ENCODE measurements at places on chromosomes 16 and 17.

- DNase-seq = no peak
Measured at GRCh38 chr17:52546990-52547389, 388.5 kb upstream of the CA10 start.

DNA sequence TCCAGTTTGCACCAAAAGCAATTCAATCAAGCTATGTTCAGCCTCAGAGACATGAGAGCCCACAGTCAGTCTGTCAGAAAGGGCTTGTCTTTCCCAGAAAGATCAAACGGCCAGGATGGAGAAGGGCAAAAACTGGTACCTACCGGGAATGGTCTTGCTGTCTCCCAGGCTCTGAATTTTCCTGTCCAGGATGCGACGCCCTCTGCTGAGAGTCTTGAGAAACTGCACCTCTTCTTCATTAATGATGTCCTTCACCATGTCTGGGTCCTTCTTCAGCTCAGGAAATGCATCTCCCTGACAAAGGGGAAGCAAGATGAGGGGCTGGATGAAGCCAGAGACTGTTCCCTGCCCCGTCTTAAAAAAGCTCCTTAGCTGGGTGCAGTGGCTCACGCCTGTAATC is 15.8 kb upstream of the EXOSC6 start:
- no peak for DNase-seq

DNA sequence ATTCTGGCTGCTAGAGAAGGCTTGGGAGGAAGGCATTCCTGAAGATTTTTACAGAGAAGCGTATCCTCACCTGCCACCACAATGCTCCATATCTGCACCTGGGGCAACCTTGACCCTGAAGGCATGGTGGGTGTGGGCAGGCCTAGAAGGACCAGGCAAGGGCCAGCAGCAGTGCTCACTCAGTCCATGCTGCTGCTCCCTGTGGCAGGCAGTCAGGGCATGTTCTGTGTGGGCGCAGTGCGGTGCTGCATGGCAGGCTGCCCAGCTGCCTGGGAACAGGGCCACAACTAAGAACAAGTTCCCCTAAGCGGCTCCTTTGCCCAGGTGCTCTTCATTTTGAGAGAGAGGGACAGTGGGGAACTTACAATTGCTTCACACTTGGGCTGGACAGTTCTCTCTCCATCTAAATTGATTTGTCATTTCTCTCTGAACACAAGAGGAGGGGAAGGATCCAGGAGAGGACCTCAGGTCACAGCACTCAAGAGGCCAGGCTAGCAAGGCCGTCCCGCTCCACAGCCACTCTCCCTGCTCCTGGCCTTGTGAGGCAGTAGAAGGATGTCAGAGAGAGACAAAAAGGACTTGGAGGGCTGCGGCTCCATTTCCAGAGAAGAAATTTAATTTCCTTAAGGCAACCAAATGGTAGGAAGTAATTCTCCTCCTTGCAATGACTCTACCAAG is 158.8 kb downstream of the AATF start:
- peak; percentile 88 for DNase-seq

DNA sequence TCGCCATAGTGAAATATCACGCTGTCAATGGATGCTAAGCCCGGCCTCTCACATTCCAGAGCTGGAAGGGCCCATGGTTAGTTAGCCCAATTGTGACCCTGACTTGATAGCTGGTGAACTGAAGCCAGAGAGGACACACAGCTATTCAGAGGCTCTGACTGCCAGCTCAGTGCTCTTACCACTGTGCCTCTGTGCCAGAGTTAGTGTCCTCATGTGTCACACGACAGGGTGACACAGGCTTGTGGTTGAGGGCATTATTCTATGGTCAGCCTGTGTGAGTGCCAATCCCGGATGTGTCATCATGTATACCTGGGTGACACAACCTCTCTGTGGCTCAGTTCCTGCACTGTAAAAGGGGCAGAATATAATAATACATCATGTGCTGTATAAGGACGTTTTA is 2.5 kb upstream of the MT1X start:
- DNase-seq = no peak

- peak; percentile 65 for DNase-seq
Measured at GRCh38 chr16:88920618-88921590, 54.4 kb upstream of the PABPN1L start.

DNA sequence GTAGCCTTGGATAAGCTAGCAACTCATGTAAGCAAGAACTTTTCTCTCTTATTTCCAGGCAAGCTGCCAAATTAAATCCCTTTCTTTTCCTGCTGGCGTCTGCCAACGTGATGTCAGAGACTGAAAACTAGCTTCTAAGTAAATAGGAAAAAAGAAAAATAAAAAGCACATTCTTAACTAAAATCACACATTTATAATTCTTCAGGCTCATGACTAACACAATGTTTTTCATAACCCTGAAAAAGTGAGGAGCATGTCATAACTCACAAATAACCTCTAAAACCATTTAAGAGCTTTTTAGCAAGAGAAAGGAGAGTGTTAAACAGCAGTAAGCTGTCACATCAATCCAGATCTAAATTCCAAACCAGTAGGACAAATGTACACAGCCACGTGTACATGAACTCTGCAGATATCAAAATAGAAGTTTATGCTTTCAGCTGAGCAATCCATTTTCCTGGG is 110.0 kb downstream of the N4BP1 start:
- DNase-seq = peak; percentile 66

DNA sequence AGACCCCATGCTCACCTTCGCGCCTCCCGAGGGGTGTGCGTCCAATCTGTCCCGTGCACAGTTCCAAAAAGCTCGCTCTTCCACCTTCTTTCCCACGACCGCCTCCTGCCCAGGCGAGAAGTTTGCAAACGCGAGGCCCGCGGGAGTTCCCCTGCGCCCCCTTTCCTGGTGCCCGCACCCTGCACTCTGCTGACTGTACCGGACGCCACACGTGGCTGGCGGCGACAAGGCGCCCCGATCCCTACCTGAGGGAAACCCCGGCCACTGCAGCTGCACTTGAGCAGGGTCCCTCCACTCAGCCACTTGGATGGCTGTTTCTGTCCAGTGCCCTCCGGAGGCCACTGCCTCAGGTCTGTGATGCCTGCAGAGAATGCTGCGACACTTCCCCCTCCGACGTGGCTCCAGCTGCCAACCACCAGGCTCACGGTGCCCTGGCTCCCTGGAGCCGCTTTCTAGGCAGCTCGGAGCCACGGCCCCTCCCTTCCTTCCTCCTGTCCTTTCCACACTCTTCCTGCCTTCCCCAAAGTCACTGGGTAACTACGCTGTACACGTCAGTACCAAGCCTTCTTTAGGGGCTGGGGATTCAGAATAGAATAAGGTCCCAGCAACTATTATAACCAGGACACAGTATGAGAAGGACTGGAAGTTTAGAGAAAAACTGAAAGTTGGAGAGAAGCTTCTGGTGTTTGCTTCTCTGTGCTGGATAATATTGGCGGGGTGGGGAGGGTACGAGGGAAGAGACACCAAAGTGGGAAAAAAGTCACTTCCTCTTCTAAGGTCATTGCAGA is at the start of gene MLKL:
TSS of gene MLKL (minus strand) at position 425 of the 788 bp plus-strand sequence. CDS start 5,105 bp downstream, outside the sequence.
- DNase-seq = peak; percentile 29

DNA sequence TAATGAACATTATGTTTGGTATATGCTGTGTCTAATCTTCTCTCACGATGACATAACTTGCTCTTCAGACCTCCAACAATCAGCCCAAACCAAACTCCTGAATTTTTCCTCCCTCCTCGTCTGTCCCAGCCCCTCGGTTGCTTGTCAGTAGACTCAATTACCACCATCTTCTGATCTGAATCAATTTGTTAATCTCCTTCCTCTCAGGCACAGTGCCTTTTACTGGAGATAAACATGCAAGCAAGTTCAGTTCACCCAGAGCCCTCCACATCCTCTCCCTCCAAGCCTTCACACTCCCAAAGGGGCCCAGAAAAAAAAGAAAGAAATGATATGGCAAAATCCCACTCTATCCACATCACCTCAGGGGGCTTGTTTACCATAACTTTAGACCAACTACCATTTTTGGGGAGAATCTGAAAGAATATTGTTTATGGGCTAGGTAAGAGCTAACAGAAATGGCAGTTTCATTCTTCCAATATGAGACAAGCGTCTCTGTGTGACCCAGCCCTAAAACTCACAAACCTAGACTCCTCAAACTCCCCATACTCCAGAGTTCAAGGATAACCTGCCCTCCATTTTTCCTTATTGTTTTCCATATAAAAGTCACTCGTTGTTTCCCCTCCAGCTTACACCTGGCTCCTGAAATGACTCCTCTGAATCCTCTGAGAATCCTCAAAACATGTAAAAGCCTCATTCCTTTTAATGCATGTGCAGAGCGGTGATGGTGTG is 1.5 kb downstream of the TEX2 start:
- DNase-seq = no peak

- no peak for DNase-seq
Measured at GRCh38 chr16:22898131-22898530, 84.2 kb downstream of the HS3ST2 start.

GRCh38 chr16:87955302-87956097 is 4.3 kb downstream of the BANP start:
- no peak for DNase-seq

DNA sequence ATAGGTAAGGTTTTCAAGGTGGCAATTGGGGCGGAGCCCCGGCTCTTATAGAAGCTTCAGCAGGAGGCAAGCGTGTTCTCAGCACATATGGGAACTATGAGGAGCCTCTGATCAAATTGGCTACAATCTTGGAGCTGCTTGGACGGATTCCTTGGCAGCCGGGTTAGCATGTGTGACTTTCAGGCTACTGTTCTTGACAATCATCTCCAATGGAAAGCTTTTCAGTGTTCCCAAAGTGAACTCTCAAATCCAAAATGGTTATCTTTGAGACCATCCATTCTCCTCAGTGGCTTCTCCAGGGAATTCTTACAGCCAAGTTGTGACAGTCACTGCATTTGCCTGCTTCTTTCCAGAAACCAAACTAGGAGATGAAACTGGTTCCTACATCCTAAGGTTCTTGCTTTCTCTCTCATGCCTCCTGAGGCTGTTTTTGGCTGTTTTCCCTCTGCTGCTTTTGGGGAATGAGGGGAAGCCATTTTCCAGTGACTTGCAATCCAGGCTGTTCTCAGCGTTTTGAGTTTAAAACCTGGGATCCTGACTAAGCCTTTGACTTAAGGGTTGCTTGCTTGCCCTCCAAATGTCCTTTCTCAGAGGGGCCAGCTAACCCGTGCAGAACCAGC is 10.9 kb downstream of the HAS3 start:
- DNase-seq = no peak

- DNase-seq = no peak
Measured at GRCh38 chr17:76545918-76546555, 6.2 kb downstream of the PRCD start.

DNA sequence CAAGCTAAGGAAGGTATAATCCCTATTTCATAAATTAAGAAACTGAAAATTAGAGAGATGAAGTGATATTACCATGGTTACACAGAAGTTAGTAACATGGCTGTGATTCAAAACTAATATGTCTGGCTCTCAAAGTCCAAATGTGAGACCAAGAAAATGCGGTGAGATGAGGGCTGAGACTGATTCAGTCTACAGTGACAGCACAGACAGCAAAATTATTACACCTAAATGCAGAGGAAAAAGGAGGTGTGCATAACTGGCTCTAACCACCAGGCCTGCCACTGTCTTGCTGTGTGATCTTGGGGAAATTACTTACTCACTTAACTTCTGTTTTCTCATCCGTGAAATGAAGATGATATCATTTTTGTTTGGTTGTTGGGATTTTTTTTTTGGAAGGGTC is 270.0 kb upstream of the SOX9 start:
- no peak for DNase-seq

- no peak for DNase-seq
Measured at GRCh38 chr17:3995067-3995466, 30.8 kb upstream of the ATP2A3 start.

GRCh38 chr16:57513371-57514102 is 22.8 kb downstream of the CCDC102A start:
- no peak for DNase-seq

- no peak for DNase-seq
Measured at GRCh38 chr16:21727344-21727743, 63.6 kb downstream of the OTOA start.

- DNase-seq = no peak
Measured at GRCh38 chr17:57668332-57668731, 76.8 kb downstream of the CCDC182 start.

DNA sequence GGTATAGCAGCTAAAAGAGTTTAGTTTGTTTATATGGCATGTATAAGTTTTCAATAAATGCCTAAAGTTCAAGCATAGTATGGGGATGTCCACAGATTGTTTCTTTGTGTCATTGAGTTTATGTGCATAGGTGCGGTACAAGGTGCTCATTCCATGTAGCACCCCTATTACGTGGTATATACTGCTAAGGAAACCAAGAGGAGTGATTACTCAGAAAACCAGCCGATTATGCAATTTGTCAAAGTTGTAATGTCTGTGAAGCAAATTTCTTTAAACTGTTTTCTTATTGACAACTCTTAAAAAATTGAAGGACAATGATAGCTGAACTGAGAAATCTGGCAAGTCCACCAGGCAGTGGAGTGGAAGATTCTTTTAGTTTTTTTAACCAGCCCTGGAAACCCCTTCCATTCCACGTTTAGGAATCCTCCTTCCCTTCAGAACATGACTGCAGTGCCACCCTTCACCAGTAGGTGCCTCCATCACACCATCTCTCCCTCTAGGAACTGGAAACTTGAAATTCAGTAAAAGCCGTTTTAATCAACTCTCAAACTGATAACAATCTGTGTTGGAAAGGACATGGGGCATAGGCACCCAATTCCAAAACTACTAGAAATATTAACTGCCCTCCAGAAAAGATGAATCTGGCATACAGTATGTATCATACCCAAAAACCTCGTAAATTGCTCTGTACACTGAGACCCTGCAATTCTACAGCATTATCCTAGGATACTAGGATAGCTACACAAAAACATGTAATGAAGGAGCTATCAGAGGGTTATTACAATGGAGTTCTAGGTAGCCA is 43.5 kb downstream of the REXO5 start:
- DNase-seq = peak; percentile 59

DNA sequence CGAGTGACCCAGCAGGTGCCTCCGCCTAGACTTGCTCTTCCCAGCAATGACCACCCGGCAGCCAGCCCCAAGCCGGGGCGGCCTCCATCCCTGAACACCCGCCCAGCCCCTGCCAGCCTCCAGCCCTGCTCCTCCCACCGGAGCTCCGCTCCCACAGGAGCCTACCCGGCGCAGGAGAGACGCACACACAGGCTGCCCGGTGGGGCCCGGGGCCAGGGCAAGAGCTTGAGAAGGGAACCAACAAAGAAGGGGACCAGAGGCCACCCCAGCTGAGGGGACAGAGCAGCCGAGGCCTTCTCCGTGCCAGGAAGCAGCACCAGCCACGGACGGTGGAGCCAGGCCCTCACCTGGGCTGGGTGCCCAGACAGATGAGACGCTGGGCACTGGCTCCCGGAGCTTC is 13.8 kb downstream of the PKD1 start:
- peak; percentile 60 for DNase-seq

DNA sequence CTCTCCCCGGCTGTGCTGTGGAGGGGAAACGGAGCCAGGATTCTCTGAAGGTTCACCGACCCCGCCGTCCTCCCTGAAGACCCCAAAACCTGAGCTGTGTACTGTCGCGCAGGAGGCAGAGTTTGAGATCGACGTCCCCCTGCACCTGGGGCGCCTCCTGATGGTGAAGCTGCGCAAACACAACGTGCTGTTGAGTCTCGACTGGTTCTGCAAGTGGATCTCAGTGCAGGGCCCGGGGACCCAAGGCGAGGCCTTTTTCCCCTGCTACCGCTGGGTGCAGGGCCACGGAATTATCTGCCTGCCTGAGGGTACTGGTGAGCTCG is 62.6 kb upstream of the TEKT1 start:
- DNase-seq = no peak

- DNase-seq = no peak
Measured at GRCh38 chr16:4534151-4534790, 4.3 kb downstream of the CDIP1 start.

GRCh38 chr16:69701866-69702265 is 24.5 kb downstream of the NQO1 start:
- DNase-seq = no peak

GRCh38 chr16:89431158-89431584 is 59.2 kb downstream of the ANKRD11 start:
- peak; percentile 71 for DNase-seq

GRCh38 chr17:31559584-31560501 is 168.4 kb downstream of the RAB11FIP4 start:
- DNase-seq = no peak

Data from prostate gland (tissue), 2 donors.